Lung (tissue), 17 donors: ENCODE measurements at places on chromosomes 1 and 21. TPM values are rescaled to one million over a fixed set of nuclear protein-coding genes. Genes with fewer than 3 reads are reported as not detected.

The IFI16 gene
- 124 TPM for polyA plus RNA-seq

The KDF1 gene
- 8.3 TPM for polyA plus RNA-seq

The CYP4A22 gene
- 0.16 TPM for polyA plus RNA-seq

The PSMB2 gene
- 59.2 TPM for polyA plus RNA-seq

The TBX15 gene
- polyA plus RNA-seq, result 0.07 TPM

The SPRR1A gene
- polyA plus RNA-seq, result not detected

The AMY1C gene
- 71.2 TPM for polyA plus RNA-seq

The SLFNL1 gene
- 0.94 TPM for polyA plus RNA-seq

The LCE1E gene
- not detected for polyA plus RNA-seq

The KRTAP24-1 gene
- polyA plus RNA-seq, result not detected

The KRTAP19-3 gene
- polyA plus RNA-seq, result not detected

The OR2C3 gene
- under 0.01 TPM for polyA plus RNA-seq

The SH2D2A gene
- 1.1 TPM for polyA plus RNA-seq

The COL9A2 gene
- polyA plus RNA-seq, result 3.7 TPM

The MACF1 gene
- 69.1 TPM for polyA plus RNA-seq

The WNT2B gene
- polyA plus RNA-seq, result 1.9 TPM

The PRR9 gene
- not detected for polyA plus RNA-seq

The SPRR3 gene
- polyA plus RNA-seq, result 1.2 TPM

The CDK18 gene
- 21.0 TPM for polyA plus RNA-seq

The ACTL8 gene
- polyA plus RNA-seq, result not detected

The HSD3B2 gene
- 0.02 TPM for polyA plus RNA-seq

The HES2 gene
- 0.86 TPM for polyA plus RNA-seq

The GPA33 gene
- polyA plus RNA-seq, result 0.71 TPM

The AADACL3 gene
- not detected for polyA plus RNA-seq

The CFAP126 gene
- 23.9 TPM for polyA plus RNA-seq

The KLHDC7A gene
- polyA plus RNA-seq, result 1.9 TPM

The FOXD2 gene
- 0.11 TPM for polyA plus RNA-seq

The PLOD1 gene
- 33.5 TPM for polyA plus RNA-seq
